H1 (cell line): ENCODE measurements at places on chromosomes 2 and 18.

- no peaks in the 10 kb centered on the region for H3K27me3 ChIP-seq
- no peaks in the 10 kb centered on the region for H3K36me3 ChIP-seq
- H3K4me1 ChIP-seq: no peaks in the 10 kb centered on the region; the same call in 1 of the 2 replicates
- DNase-seq: no peak
- no peak overlapping the region for H3K4me3 ChIP-seq
Measured at GRCh38 chr18:78362198-78362597, 617.4 kb upstream of the SALL3 start.

DNA sequence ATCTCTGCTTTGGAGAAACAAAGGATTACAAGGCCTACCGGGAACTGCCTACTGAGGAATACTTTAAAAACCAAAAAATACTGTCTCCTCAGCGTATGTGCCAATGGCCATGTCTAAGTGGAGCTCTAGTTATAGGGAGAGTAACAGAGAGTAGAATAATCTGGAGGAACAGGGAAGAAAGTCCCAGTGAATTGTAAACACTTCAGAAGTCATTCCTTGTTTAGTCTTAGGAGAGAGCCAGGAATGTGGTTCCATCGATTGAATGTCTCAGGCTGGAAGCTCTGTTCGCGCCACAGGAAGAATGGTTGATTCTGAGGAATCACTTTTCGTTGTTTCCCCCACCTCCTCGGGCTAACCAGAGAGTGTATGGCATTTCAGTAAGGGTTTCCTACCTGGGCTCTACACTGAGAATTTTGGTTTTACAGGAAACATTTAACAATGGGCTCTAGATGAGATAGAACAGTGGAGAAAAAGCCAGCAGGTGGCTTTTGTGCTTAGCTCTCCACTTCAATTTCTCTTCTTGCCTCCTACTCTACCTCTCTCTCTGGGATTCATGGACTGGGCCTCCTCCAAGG lies 88.7 kb downstream of the ACVR1 start:
- no peak overlapping the region for H3K27ac ChIP-seq
- no peak for DNase-seq
- H3K4me3 ChIP-seq: no peak overlapping the region
- H3K27me3 ChIP-seq: no peaks in the 10 kb centered on the region

GRCh38 chr18:51044928-51045585 lies 15.0 kb downstream of the SMAD4 start:
- H3K4me3 ChIP-seq: no peak overlapping the region
- no peak for DNase-seq
- H3K27me3 ChIP-seq: no peaks in the 10 kb centered on the region
- no peak overlapping the region for H3K27ac ChIP-seq
- peaks cover 11% of the 10 kb centered on the region; the same call in 1 of the 2 replicates for H3K36me3 ChIP-seq
- peaks cover 30% of the 10 kb centered on the region for H3K4me1 ChIP-seq

DNA sequence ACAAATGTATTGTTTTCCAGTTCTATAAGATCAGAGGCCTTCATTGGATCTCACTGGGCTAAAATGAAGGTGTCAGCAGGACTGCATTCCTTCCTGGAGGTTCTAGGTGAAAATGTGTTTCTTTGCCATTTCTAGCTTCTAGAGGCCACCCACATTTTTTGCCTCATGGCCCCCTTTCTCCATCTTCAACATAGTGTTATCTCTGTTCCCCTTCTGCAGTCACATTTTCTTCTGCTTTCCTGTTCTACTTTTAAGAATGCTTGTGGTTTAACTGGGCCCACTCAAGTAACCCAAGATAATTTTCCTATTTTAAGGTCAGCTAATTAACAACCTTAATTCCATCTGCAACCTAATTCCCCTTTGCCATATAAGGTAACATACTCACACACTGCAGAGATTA lies 36.1 kb downstream of the METTL21A start:
- DNase-seq: no peak
- no peaks in the 10 kb centered on the region for H3K27me3 ChIP-seq
- peaks cover 13% of the 10 kb centered on the region for H3K36me3 ChIP-seq
- no peak overlapping the region for H3K4me3 ChIP-seq
- H3K27ac ChIP-seq: no peak overlapping the region
- no peaks in the 10 kb centered on the region for H3K4me1 ChIP-seq

DNA sequence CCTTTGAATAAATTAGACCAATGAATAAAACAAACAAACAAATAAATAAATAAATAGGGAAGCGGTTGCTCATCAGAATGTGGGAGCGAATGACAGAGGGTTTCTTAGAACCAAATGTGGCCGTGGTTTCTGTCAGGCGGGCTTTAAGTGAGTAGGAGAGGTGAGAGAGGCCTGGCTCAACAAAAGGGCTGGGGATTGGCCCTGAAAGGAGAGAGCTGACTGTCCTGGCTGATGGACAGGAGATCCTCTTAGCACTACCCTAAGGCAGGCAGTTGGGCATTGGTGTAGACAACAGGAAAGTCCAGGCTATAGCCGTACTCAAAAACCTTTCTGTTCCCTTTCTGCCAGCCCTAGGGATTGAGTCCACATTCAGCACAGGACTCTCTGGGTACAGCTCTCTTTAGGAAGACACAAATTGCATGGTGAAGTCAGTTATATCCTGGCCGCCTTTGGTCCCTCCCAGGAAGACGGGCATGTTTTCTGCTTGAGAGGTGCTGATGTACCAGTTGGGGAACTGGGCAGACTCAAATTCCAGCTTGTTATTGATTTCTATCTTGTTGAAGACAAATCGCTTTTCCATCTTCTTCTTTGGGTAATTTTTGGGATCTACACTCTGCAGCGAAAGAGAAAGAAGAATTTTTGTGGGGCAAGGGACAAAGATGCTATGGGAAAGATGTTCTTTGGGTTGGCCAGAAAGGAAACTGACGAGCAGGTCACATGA lies 6.5 kb downstream of the IL1B start:
- no peak overlapping the region for H3K27ac ChIP-seq
- no peak overlapping the region for H3K4me3 ChIP-seq

DNA sequence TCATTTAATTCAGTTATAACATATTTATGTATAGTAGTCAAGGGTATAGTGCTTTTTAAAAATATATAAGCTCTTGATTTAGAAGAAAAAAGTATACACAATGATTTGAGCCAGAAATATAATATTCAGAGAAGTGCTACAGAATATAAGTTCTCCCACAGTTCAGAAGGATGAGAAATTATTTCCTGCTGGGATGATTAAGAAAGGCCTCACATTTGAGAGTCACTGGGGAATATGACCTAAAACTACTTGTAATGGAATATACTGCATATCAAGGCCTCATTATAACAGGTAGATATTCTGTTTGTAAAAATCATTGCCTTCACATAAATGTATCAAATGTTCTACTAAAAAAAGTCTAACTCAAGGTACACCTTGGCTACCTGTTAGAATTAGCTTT lies 203.5 kb downstream of the MBD2 start:
- no peak for DNase-seq
- H3K36me3 ChIP-seq: no peaks in the 10 kb centered on the region
- H3K27ac ChIP-seq: no peak overlapping the region
- H3K4me1 ChIP-seq: no peaks in the 10 kb centered on the region

DNA sequence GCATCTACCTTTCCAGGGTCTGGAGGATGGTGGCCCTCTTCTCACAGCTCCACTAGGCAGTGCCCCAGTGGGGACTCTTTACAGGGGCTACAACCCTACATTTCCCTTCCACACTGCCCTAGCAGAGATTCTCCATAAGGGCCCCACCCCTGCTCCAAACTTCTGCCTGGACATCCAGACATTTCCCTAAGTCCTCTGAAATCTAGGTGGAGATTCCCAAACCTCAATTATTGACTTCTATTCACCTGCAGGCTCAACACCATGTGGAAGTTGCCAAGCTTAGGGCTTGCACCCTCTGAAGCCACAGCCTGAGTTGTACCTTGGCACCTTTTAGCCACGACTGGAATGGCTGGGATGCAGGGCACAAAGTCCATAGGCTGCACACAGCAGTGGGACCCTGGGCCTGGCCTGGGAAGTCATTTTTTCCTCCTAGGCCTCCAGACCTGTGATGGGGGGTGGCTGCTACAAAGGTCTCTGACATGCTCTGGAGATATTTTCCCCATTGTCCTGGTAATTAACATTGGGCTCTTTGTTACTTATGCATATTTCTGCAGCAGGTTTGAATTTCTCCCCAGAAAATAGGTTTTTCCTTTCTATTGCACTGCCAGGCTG lies 53.7 kb upstream of the ST3GAL5 start:
- no peaks in the 10 kb centered on the region for H3K4me1 ChIP-seq
- H3K4me3 ChIP-seq: no peak overlapping the region
- H3K36me3 ChIP-seq: no peaks in the 10 kb centered on the region
- no peak for DNase-seq
- no peaks in the 10 kb centered on the region for H3K27me3 ChIP-seq

- H3K4me1 ChIP-seq: no peaks in the 10 kb centered on the region
- H3K27me3 ChIP-seq: no peaks in the 10 kb centered on the region
- no peak overlapping the region for H3K4me3 ChIP-seq
- DNase-seq: no peak
- no peaks in the 10 kb centered on the region for H3K36me3 ChIP-seq
Measured at GRCh38 chr2:228648541-228648940, 467.1 kb upstream of the SPHKAP start.

- H3K4me3 ChIP-seq: no peak overlapping the region
- H3K27me3 ChIP-seq: no peaks in the 10 kb centered on the region
- DNase-seq: no peak
- no peak overlapping the region for H3K27ac ChIP-seq
- no peaks in the 10 kb centered on the region for H3K4me1 ChIP-seq
Measured at GRCh38 chr2:180938451-180938850, 42.0 kb upstream of the UBE2E3 start.

- no peaks in the 10 kb centered on the region for H3K36me3 ChIP-seq
- no peaks in the 10 kb centered on the region for H3K27me3 ChIP-seq
- no peak for DNase-seq
- no peak overlapping the region for H3K4me3 ChIP-seq
- no peak overlapping the region for H3K27ac ChIP-seq
- H3K4me1 ChIP-seq: no peaks in the 10 kb centered on the region
Measured at GRCh38 chr2:238911376-238912227, 63.7 kb downstream of the TWIST2 start.

- 0 out of 2 replicates have a peak overlapping the region, but pooled peaks have one; percentile 95 for H3K4me3 ChIP-seq
- peaks cover 9% of the 10 kb centered on the region for H3K4me1 ChIP-seq
- no peak overlapping the region for H3K27ac ChIP-seq
- DNase-seq: no peak
- no peaks in the 10 kb centered on the region for H3K36me3 ChIP-seq
Measured at GRCh38 chr2:197514754-197515153, 1.1 kb upstream of the MOB4 start.

- peak overlapping the region; percentile 100 for H3K27ac ChIP-seq
- H3K27me3 ChIP-seq: no peaks in the 10 kb centered on the region
Measured at GRCh38 chr2:68157002-68157401, 686 bp upstream of the PNO1 start.

DNA sequence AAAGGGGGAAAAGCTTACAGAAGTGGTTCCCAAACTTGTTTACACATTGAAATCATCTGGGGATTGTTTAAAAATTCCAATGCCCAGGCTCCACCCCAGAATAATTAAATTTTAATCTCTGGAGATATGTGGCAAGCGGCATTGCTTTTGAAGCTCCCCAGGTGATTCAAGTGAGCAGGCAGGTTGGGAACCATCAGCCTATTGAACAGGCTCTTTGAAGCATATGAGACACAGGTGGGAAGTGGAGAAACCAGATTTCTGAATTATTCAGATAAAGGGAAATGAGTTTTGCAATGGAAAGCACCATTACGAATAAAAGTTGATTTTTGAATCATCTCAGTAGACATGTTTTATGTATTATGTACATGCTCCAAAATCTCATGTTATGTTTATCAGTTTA lies 57.6 kb upstream of the NOSTRIN start:
- no peaks in the 10 kb centered on the region for H3K36me3 ChIP-seq
- no peaks in the 10 kb centered on the region for H3K4me1 ChIP-seq
- no peak overlapping the region for H3K27ac ChIP-seq
- H3K27me3 ChIP-seq: no peaks in the 10 kb centered on the region
- DNase-seq: no peak

DNA sequence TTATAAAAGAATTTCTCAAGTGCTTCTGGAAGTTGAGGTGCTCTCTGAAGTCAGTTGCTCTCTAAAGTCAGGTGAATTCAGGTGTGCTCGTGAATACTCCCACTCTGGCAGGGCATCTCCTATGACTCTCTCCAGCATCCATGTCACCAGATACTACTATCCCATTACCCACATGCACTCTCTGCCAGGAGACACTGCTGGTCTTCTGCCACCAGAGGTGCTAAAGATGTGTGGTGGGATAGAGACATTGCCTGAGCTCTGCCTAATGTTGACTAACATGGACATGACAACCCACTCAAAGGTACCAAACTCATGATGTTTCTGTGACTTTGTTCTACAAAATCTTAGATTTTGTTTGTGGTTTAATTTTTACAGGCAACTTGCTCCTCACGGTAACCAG lies 106.4 kb upstream of the HNRNPA3 start:
- no peaks in the 10 kb centered on the region for H3K36me3 ChIP-seq
- H3K27me3 ChIP-seq: no peaks in the 10 kb centered on the region
- H3K27ac ChIP-seq: no peak overlapping the region
- H3K4me3 ChIP-seq: no peak overlapping the region
- H3K4me1 ChIP-seq: no peaks in the 10 kb centered on the region

DNA sequence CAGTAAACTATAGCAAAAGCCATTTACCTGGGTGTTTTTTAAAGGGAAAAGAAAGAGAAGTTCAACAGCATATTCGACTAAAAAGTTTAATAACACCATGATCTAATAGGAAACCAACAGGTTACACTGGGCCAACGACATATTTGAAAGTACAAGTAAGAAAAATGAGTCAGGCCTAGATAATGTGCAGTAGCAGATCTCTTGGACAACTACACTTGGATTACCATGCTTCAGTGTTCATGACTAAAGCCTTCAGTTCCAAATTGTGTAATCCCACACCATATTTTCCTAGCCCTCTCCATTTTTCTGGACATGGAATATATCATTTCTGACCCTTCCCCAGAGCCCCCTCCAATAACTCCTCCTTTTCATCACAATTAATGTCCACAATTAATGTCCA lies 39.1 kb upstream of the FIGN start:
- no peak overlapping the region for H3K4me3 ChIP-seq
- no peaks in the 10 kb centered on the region for H3K4me1 ChIP-seq
- no peak for DNase-seq
- H3K27me3 ChIP-seq: no peaks in the 10 kb centered on the region

DNA sequence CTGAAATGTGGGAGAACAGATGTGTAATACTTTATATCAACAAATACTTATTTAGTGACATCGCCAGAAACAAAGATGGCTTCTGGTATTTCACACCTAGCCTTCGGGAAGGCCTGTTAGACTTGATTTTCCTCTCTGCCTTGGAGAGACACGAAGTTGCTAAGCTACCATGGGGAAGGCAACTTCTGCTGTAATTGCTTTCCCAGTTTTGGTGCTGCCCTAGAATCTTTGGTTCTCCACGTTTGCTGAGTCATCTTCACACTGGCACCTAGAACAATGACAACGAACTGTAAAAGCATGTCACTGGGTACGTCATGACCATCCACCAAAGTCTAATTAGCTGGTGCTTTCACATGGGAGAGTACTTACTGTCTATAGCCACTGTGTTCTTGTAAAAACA lies 58.7 kb upstream of the ACTR3 start:
- H3K36me3 ChIP-seq: no peaks in the 10 kb centered on the region
- no peak for DNase-seq
- peaks cover 3% of the 10 kb centered on the region; the same call in 1 of the 2 replicates for H3K4me1 ChIP-seq
- H3K27ac ChIP-seq: no peak overlapping the region

DNA sequence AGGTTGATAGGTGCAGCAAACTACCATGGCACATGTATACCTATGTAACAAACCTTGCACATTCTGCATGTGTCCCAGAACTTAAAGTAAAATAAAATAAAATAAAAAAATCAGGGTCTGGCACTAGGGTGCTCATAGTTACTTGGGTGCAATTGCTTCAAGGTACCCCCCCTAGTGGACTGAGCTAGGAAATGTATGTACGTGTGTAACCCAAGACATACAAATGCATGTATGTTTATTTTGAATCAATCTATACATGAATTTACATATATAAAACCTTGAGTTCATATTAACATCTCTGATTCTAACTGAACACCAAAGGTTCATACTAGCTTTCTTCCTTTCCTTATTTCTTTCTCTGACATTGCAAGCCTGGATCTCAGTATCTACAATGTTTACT lies 51.5 kb downstream of the USP37 start:
- no peaks in the 10 kb centered on the region for H3K4me1 ChIP-seq
- DNase-seq: no peak
- no peaks in the 10 kb centered on the region for H3K27me3 ChIP-seq
- no peak overlapping the region for H3K4me3 ChIP-seq
